Pancreas (tissue), 10 donors: ENCODE measurements at places on chromosomes 1 and 21. TPM values are rescaled to one million over a fixed set of nuclear protein-coding genes. Genes with fewer than 3 reads are reported as not detected.
A peak's percentile ranks its signal among the peaks of the same experiment; 100 is the strongest.

- DNase-seq = peak; percentile 79
Observed at GRCh38 chr1:37817481-37817880, 9.5 kb upstream of the YRDC start.

DNA sequence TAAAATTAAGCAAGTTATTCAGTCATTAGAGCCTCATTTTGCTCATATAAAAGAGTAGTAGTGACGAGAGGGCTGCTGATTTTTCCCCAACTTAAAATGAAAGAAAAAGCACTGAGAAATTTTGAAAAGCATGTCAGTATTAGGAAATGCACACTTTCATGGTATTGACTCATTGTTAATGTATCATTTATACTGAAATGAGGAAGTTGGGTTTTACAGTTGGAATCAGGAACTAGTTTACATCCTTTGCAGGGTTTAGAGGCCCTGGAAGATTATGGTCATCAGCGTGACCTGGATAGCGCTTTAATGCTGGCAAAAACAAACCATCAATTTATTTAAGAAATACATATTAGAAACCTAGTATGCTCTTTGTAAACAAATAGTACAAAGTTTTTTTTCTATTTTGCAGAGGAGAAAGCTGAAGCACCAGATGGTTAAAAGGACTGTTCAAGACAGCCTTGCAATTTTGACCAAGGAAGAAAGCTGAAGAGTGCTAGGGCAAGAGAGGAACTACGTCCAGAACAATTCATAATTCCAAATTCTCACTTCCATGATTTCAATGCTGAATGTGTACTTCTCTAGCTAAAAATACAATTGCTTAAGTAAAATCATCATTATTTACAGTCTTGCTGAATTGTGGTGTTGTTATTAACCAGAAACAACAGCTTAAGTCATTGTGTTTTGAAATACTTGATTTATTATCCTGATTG is 94.8 kb upstream of the SGIP1 start:
- no peak for DNase-seq

DNA sequence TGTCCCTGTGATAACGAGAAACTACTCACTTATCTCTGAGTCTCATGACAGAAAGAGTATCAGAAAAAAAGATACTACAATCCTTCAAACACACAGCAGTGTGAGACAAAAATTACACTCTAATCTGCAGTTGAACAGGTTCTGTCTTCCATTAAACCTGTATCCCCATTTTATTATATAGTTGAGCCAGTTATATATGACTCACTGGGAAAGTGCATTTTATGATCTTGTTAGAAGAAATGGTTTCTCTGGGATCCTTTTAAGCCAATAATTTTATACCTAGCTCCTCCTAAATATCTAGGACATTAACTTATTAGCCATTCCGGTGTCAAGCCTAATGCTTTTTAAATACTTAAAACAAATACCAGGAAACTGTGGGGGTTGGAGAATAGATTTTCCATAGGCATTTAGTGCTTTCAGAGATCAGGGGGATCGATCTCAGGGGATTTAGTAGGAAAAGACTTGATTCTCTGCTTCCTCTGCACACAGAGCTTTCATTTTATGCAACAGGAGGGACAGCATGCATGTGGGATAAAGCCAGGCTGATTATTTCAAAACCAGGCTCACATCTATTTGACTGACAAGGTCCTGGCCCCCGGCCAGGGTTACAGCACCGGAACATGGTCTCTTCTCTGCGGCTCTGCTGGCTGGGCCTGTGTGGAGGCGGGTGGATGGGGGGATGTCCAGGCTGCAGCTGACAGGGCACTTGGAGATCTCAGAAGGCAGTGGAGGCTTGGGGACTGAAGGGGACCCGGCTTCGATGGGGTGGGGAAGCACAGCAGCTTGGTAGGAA is 310.6 kb downstream of the DISC1 start:
- peak; percentile 32 for DNase-seq

DNA sequence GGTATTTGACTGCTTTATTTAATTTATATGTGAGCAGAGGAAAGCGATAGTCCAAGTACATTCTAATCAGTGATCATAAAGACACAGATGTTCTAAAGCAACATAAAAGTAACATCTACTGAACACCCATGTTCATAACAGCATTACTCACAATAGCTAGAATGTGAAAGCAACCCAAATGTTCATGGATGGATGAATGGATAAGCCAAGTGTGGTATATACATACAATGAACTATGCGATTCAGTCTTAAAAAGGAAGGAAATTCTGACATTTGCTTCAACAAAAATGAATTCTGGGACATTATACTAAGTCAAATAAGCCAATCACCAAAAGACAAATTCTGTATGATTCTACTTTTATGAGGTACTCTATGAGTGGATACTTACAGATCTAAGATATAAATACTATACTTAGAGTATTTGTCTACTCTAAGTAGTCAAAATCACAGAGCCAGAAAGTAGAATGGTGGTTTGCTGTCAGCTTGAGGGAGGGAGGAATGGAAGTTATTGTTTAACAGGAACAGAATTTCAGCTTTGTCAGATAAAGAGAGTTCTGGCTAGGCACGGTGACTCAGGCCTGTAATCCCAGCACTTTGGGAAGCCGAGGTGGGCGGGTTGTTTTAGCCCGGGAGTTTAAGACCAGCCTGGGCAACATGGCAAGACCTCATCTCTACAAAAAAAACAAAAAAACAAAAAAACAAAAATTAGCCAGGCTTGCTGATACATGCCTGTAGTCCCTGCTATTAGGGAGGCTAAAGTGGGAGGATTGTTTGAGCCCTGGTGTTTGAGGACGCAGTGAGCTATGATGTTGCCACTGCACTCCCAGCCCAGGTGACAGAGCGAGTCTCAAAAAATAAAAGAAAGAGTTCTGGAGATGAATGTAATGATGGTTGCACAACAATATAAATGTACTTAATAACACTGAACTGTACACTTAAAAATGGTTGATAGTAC is 79.7 kb upstream of the ARHGAP29 start:
- DNase-seq = no peak

DNA sequence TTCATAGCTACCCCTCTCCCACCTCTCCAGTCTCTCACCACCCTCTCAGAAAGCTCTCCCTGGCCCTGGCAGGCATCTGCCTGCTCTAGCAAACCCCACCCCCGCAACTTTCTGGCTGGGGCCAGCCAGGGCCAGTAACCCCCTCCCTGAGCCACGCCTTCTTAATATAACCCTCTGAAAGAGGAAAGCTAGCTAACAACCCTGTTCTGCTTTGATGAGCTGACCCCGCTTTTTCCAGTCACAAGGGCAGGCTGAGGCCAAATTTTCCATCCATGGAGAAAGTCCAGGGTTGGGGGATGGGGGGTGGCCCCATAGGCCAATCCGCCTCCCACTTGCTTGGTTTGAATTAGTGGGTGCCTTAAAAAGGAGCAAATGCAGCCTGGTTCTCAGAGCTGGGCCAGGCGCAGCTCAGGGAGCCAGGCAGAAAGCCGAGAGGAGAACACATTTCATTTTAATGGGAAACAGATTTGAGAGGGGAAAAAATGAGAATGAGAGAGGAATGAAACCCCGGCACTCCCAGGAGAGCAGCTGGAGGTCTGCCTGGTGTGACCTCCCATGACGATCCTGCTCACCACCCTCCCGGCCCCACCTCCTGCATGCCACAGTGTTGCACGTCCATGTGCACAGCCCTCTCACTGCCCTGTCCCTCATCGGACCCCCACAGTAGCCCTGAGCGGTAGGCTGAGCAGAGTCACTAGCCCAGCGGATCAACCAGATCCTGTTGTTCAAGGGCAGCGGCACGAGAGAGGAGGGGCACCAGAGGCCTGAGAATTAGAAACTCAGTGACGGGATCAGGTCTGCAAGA is 62.3 kb downstream of the OPTC start:
- DNase-seq = no peak

GRCh38 chr1:108843390-108844137 is 13.3 kb downstream of the AKNAD1 start:
- DNase-seq = no peak

DNA sequence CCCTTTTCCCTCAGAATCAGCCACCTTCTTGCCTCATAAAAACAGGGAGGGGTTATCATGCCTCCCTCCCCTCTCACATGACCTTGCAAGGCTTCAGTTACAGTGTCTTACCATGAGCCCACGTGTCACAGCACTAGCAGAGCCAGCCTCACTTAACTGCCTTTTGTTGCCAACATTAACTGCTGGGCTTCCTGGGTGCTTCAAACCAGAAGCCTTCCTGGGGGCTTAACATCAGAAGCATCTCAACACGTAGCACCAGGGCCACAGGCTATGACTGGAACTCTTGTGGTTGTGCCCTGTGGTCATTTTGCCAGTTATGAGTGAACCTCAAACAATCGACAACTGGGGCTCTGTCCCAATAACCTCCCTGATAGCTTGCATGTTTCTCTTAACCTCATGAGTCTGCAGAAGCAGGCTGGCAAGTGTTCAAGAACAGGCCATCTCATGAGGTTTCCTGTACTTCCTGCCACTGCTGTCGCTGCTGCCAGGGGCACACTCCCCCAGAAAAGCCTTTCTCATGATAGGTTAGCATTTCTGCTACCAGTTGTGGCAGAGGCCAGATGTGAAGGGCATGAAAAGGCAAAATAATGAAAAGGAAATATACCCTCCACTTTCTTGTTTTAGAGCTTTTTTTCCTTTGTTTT is 132.2 kb downstream of the GLUL start:
- no peak for DNase-seq

DNA sequence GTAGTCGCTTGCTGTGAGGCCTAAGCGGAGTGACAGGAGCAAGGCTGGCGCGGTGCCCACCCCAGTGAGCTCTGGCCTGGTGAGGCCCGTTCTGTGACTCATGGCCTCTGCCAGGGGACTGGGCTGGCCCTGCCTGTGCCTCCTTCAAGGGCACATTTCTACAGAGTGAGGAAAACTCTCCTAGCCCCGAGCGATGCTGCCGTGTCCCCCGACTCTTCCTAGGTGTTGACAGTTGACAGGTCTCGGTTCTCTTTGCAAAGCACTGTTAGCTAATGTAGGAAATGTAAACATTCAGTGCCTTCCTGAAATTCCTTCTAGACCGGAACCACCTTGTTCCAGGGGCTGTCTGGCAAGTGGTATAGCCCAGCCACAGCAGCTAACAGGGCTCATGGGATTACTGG is 43.9 kb downstream of the ABCG1 start:
- DNase-seq = peak; percentile 84

DNA sequence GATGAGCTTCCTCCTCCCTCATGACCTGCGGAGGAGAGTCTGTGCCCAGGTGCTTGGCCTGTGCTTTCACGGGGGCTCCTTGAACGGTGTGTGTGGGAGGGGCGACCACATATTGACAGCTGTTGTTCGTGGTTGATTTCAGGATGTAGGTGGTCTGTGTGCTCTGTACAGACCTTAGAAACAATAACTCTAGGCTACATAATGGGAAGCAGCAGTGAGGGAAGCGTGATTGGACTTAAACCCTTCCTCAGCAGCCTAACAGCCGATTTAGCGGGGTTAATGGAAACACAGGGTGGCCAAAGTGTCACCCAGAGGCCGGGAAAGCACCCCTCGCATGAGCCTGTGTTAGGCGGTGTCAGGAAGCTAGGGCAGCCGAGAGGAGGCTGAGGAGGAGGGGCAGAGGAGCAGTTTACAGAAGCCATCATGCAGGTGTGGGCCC is 56.0 kb downstream of the TBCE start:
- no peak for DNase-seq

- no peak for DNase-seq
Observed at GRCh38 chr1:63758791-63759190, 15.0 kb upstream of the ROR1 start.

Gene ABCA4
- 0.16 TPM for polyA plus RNA-seq

Gene HUNK
- 2.6 TPM for polyA plus RNA-seq

Gene UMODL1
- polyA plus RNA-seq = 0.02 TPM

Gene VCAM1
- 8.4 TPM for polyA plus RNA-seq

Gene BCL2L15
- polyA plus RNA-seq = 13.6 TPM
